ENCODE measurements at places on chromosomes 7 and 10. TPM values are rescaled to one million over a fixed set of nuclear protein-coding genes. Genes with fewer than 3 reads are reported as not detected.

SFRP4 gene
- total RNA-seq = 3.3 TPM

CLDN3 gene
- total RNA-seq = 1.2 TPM

CRPPA gene
- total RNA-seq = 0.57 TPM

PON1 gene
- total RNA-seq = 0.94 TPM

PON3 gene
- 38.2 TPM for total RNA-seq

NME8 gene
- not detected for total RNA-seq

SP8 gene
- not detected for total RNA-seq

TNS3 gene
- total RNA-seq = 80.6 TPM

ZNF727 gene
- not detected for total RNA-seq

VAX1 gene
- total RNA-seq = 1.7 TPM

MCMBP gene
- total RNA-seq = 77.1 TPM

RTKN2 gene
- 0.88 TPM for total RNA-seq

SKAP2 gene
- 17.8 TPM for total RNA-seq

NOD1 gene
- 5.7 TPM for total RNA-seq

MUC12 gene
- 20.6 TPM for total RNA-seq

LRRC18 gene
- total RNA-seq = not detected

FGFBP3 gene
- 2.7 TPM for total RNA-seq

BTBD16 gene
- total RNA-seq = 0.82 TPM

MACC1 gene
- total RNA-seq = not detected

ZNF518A gene
- total RNA-seq = 7.9 TPM

BLNK gene
- not detected for total RNA-seq

OPN4 gene
- total RNA-seq = not detected

ANKRD61 gene
- 0.75 TPM for total RNA-seq

HPSE2 gene
- not detected for total RNA-seq

GJD4 gene
- total RNA-seq = 0.06 TPM

ZMYND11 gene
- 41.6 TPM for total RNA-seq

AVPI1 gene
- 90.0 TPM for total RNA-seq

DENND11 gene
- total RNA-seq = 5.4 TPM

FBXL15 gene
- total RNA-seq = 6.5 TPM

CTTNBP2 gene
- total RNA-seq = 0.53 TPM

KEL gene
- total RNA-seq = not detected

GALNT17 gene
- total RNA-seq = not detected

DGKB gene
- total RNA-seq = not detected

MBL2 gene
- total RNA-seq = not detected

CPA2 gene
- 0.09 TPM for total RNA-seq

UCN3 gene
- total RNA-seq = not detected

CALML5 gene
- not detected for total RNA-seq

SEMA4G gene
- total RNA-seq = 8.0 TPM

AMZ1 gene
- 0.06 TPM for total RNA-seq

NRAP gene
- not detected for total RNA-seq

HDAC9 gene
- total RNA-seq = 0.17 TPM

PALD1 gene
- total RNA-seq = 8.0 TPM

SPDYE5 gene
- not detected for total RNA-seq

CCDC7 gene
- total RNA-seq = 0.72 TPM

GPR37 gene
- 0.36 TPM for total RNA-seq

CASTOR2 gene
- total RNA-seq = 2.9 TPM

SYT15B gene
- total RNA-seq = 2.7 TPM

ADAM12 gene
- 5.4 TPM for total RNA-seq

FGL2 gene
- total RNA-seq = not detected

LRRTM3 gene
- not detected for total RNA-seq

IL15RA gene
- total RNA-seq = 5.0 TPM

DDC gene
- total RNA-seq = 1.9 TPM

MAT1A gene
- not detected for total RNA-seq

MRLN gene
- not detected for total RNA-seq

C10orf143 gene
- 0.83 TPM for total RNA-seq

FBXO24 gene
- total RNA-seq = 0.15 TPM

All from A549 treated with CORT108297 at 1 μM for 4 hours (cell line).